NCI-H1092 treated with DMSO at 0.1 percent for 48 hours (cell line): ENCODE measurements at places on chromosomes 11 and 22.

DNA sequence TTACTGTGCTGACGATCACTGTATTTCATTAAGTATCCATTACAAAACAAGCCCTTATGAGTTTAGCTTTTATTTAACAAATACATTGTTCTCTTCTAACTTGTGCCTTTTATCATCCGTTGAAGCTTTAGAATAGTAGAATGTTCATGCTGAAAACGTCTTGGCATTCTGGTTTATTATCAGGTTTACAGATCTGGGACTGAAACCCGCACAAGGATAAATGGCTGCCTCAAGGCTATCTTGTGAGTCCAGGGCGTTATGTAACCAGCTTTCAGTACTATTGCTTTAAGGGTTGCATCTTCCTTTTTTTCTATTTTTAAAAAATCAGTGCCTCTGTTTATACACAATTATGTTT lies 66.6 kb upstream of the PRODH start:
- DNase-seq: no peak

DNA sequence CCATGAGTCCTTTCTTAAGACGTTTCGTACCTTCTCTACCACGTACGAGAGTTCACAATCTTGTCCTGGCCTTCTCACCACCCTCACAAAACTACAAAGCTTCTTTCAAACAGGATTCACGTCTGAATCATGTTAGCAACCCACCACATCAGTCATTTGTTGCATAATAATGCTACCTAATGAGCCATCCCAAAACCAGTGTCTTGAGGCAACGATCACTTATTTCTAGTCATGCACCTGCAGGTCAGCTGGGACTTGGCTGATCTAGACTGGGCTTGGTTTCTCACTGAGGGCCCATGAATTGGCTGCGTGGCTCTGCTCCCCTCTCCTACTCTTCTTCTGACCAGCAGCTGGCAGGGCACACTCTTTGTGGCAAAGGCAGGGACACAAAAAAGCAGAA lies 28.3 kb downstream of the LARGE1 start:
- DNase-seq: no peak

DNA sequence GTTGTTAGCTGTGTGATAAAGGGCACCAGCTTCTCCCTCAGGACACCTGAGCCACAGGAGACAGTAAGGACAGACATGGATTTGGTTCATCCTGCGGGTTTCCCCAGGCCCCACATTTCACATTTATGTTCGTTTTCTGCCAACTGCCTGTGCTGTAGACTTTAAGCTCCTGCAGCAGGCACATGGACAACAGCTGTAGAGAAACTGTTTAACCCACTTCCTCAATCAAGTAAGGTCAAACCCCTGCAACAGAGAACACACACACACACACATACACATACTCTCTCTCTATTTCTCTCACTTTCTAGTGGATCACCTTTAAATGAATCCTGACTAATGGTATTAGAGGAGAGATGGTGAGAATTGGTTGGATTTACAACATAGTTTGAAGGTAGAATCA lies 90.7 kb downstream of the C11orf87 start:
- no peak for DNase-seq

DNA sequence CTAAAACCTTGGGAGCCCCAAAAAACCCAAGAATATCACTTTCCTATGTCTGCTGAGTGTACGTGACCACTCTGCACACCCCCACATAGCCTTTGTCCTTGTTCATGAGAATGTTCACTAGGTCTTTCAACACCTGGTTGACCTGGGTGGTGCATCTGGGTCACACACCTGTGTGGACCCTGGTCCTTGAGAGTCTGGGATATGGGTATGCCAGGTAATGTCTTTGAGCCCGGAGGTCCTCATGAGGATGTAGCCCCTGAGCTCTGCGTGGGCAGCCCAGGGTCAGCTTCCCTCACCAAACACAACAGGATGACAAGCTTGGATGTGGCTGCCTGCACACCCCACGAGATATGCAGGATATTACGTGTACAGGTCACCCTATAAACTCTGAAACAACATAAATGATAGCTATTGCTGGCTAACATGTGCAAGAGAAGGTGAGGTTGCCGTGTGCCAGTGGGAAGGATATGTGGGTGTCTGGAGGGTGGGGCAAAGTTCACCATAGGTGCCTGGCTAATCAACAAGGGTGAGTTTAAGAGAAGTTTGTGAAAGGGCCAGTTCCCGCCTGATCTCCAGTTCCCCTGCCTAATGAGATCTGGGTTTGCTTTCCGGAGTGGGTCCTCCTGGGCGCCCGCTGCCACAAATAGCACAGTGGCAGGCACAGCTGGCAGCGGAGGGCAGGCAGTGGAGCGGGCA lies 1.4 kb upstream of the PPARA start:
- no peak for DNase-seq

- no peak for DNase-seq
These were observed 298.7 kb upstream of the ZC3H12C start for GRCh38 chr11:109794501-109794900.
